ENCODE measurements at places on chromosomes 6 and 20.
A peak's percentile ranks its signal among the peaks of the same experiment; 100 is the strongest.

- DNase-seq, result no peak
Measured at GRCh38 chr20:2382833-2383232, 2.1 kb downstream of the TGM6 start.

- DNase-seq, result no peak
Measured at GRCh38 chr6:134034478-134034877, 17.9 kb downstream of the SLC2A12 start.

DNA sequence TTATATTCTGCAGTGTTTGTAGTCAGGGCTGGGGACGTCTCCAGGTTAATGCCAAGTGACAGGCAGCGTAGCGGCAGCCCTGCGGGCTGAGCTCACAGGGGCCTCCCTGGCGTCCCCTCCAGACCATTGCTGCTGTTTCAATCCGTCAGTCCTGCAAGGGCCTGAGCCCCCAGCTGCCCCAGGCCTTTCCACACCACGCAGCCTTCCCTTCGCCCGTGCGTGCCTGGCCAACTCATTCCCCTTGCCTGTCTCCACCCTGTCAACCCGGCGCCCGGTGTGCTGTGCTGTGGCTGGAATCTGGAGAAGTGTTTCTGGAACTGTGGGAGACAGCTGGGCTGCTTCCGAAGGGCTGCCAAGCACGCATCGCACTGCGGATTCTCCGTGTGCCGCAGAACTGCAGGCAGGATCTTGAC, 11.9 kb downstream of the BHLHE23 start:
- no peak for DNase-seq

GRCh38 chr6:36929607-36930006, 24.9 kb upstream of the PI16 start:
- peak; percentile 47 for DNase-seq

DNA sequence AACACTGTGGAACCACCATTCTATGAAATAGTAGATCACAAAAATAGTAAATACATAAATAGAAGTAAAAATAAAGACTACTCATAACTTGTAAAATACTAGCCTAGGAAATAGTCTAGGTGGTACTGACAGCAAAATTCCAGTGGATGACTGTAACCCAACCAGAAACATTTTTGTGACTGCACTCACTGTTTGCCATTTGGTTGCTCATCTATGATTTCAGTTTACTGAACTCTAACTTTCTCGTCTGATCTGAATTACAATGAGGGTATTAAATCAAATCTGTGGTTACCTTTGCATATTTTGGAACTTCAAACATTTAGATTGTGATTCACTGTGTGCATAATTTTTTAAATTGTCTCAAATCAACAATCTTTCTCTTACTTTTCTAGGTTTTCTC, 151.1 kb downstream of the KHDC1L start:
- DNase-seq, result peak; percentile 18

DNA sequence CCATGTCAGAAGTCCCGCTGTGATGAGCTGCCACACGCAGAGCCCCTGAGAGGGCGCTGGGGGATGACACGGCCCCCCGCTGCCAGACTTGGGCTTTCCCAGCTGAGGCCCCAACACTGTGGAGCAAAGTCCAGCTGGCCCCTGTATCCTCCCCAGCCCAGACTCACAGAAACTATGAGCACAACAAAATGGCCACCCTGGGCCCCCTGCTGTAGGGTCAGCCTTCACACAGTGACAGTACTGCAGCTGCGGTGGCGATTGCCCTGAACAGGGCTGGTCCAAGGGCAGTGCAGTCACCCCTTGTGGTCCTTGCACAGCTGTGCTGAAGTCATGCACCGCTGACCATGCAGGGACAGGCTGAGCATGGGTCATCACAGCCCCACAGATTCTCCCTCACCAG, 78.2 kb upstream of the CST7 start:
- no peak for DNase-seq

GRCh38 chr20:40769677-40770285, 80.7 kb upstream of the MAFB start:
- no peak for DNase-seq

- DNase-seq, result no peak
Measured at GRCh38 chr6:17483391-17484016, 90.1 kb downstream of the CAP2 start.

GRCh38 chr6:121794630-121795029, 359.2 kb downstream of the GJA1 start:
- peak; percentile 68 for DNase-seq

DNA sequence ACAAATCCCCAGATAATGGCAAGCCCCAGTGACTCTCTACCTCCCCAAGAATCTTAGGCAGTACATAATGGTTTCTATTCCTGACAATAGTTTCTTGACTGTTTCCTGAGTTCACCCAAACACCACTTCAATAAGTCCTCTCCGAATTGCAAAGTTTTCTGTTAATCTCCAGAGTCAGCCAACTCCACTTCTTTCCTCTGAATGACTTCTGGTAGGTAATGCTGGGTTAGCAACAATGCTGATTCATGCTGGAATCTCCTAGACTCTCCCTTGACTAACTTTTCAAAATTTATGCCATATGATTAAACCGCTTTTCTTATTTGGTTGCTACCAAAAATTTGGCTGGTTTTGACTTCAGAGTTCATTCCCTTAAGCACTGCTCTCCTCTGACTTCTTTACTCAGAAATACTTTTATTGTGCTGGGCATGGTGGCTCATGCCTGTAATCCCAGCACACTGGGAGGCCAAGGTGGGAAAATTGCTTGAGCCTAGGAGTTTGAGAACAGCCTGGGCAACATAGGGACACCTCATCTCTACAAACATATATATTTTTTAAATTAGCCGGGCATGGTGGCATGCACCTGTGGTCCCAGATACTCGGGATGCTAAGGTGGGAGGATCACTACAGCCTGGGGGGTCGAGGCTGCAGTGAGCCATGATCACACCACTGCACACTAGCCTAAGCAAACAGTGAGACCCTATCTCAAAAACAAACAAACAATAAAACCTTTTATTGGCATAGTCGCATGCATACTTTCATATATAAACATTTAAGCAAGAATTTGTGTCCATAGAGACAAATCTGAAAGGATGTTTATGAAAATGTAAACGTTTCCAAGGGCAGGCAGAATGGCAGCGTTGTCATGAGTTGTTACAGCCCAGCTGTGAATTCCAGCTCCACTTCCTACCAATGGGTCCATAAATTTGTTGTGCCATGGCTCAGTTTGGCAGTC, 249.3 kb upstream of the PLN start:
- no peak for DNase-seq
